NCI-H524 treated with DMSO at 0.1 percent for 48 hours (cell line): ENCODE measurements at places on chromosomes 7 and 10.

DNA sequence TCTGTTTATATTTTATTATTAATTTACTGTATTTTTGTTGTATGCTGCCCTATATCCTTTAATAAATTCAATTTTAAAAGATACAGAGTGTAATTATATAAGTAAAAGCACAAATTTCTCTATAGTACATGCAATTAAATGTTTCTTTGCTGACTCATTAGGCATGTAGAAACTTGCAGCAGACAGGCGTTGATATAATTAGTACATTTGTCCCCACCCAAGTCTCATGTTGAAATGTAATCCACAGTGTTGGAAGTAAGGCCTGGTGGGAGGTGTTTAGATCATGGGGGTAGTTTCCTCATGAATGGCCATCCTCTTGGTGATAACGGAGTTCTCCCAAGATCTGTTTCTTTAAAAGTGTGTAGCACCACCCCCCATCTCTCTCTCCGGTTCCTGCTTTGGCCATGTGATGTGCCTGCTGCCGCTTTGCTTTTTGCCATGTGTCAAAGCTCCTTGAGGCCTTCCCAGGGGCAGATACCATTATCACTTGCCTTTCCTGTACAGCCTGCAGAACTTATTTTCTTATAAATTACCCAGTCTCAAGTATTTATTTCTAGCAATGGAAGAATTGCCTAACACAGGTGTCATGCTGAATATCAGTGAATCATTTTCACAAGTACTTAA, 63.7 kb downstream of the TSPAN12 start:
- no peak for DNase-seq

- DNase-seq = no peak
Measured at GRCh38 chr10:44168478-44168877, 216.4 kb downstream of the CXCL12 start.

- no peak for DNase-seq
Measured at GRCh38 chr7:78850093-78850740, 603.2 kb downstream of the MAGI2 start.

DNA sequence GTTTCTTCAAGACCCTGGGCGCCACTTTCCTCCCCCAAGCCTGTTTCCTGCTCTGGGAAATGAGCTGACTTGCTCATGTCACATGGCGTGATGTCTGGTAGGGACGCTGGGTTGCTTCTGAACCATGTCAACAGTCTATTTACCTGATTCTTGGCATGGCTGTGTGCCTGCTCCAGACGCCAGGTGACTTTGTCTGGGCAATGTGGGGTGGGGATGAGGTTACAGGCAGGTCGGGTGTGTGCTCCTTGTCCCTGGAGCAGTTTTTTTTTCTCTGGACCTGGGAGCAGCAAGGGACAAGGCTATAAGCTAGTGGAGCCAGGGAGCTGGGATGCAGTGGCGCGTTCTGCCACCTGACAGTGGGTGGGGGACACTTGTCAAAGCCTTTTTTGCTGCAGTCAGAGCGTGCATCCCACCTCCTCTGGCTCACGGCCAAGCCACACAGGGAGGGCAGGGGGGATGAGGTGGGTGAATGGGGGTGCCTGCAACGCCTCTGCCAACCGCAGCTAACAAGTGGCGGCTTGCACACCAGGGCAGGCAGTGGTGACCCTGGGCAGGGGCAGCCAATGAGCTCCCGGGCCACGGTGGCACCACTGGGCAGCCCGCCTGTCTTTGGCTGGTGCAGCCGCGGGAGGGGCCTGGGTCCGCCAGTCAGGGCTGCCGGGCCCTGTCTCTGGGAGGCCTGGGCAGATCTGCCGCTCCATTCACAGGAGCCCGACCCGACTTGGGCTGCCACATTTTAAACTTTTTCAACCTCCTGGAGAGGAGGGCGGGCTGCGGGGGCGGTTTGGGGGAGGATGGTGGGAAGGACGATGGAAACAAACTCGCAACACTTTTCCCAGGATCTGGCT, 22.9 kb downstream of the DNAJB12 start:
- peak; percentile 52 for DNase-seq

- no peak for DNase-seq
Measured at GRCh38 chr7:106982415-106982814, 62.1 kb upstream of the PRKAR2B start.

- DNase-seq = no peak
Measured at GRCh38 chr7:134766779-134767519, 12.5 kb upstream of the CALD1 start.

- no peak for DNase-seq
Measured at GRCh38 chr10:14578060-14578952, 196.4 kb downstream of the FAM107B start.

DNA sequence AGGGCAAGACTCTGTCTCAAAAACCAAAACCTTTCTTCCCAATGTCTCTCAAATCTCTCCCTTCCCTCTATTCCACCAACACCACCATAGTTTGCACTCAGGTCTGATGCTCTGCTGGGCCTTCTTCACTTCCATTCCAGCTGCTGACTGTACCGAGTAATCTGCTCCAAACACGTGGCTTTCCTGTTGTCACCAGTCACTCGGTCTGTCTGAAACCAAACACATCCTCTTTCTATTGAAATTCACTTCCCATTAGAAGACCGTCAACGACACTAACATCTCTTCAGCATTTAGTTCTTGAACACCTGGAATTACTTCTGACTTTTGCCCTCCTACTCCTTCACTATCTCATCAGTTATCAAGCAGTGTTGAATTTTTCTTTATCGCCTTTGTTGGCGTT, 4.7 kb upstream of the NRF1 start:
- no peak for DNase-seq
